ENCODE measurements at places on chromosomes 12 and 14.

DNA sequence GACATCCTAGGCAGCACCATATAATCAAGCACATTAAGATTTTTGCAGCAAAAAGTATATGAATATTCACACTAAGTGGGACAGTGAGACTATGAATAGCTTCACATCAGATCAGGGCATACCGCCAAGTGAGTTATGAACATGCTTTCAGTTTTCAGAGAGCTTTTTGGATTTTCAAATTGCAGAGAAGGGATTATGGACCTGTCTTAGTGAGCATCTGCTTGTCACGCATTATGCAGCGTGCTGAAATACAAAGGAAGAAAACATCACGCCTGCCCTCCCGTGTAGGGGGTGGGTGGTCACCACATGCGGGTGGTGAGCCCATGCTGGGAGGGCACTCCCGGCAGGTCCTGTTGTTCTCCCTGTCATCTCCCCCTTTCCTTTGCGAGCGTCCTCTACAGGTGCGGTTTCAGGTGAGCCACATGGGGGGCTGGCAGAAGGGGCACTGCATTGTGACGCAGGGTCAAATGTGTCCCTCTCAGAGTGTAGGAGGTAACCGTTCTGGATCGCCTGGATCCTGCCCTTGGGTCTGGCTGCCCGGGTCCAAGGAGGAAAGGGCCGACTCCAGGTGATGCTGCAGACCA is 42.6 kb downstream of the TRAF3 start:
- no peak for DNase-seq

GRCh38 chr12:132445884-132446632 is 43.9 kb upstream of the FBRSL1 start:
- DNase-seq, result no peak

- DNase-seq, result no peak
Measured at GRCh38 chr14:95956601-95957460, 80.2 kb downstream of the TUNAR start.

DNA sequence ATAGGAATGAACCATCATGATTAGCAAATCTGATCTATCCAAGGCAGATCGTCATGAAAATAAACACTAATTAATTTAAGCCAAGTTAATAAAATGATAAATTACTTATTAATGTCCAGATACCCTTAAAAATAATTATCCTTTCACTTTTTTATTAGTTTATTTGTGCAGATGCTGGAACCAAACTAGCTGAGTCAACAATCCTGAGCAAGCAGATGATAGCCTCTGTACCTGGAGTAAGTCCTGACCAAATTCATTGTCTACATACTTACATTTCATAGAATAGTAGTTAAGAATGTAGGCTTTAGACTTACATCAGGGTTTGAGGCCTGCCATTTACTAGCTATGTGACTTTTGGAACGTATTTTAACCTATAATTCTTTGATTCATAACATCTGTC is 105.8 kb downstream of the PRIMA1 start:
- DNase-seq, result no peak

GRCh38 chr12:91099341-91099740 is 12.0 kb downstream of the LUM start:
- no peak for DNase-seq

DNA sequence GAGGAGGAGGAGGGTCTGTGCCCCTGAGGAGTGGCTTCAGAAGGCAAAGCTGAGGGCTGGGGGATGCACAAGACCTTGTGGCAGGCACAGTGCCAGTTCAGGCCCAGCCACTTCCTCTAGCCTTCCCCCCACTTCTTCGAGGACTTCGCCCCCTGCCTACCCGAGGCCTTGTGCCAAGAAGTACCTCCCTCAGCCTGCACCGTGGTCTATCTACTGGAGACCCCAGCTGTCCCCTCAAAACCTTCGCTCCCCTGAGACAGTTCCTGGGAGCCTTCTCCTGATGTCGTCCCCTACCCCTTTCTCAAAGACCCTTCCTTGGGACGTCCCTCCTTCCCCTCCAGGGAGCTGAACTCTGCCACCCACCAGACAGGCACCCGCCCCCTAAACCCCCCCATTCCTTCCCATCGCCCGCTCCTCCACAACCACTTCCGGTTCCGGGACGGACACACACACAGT is 604 bp downstream of the ZNF384 start:
- DNase-seq, result no peak

- DNase-seq, result no peak
Measured at GRCh38 chr12:58435647-58436046, 484.7 kb downstream of the LRIG3 start.

GRCh38 chr12:73452672-73453469 is 1084.8 kb upstream of the ATXN7L3B start:
- DNase-seq, result no peak

GRCh38 chr12:80625901-80626300 is 81.5 kb upstream of the MYF6 start:
- no peak for DNase-seq

DNA sequence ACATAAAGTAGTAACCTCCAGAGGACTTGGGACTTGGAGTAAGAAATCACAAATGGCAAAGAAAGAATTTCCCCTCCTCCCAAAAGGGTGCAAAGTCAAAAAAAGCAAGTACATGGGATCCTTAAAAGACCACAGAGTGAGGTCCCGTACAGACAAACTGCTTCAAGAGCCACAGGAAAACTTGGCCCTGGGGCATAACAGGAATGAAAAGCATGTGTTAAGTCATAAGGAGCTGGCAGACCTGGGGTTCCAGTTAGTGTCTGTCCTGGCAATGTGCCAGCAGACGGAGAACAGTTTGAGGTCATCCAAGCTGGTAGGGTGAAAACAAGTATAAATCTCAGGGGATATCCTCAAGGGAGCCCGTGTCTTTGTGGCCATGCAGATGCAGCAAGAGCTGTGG is 73.2 kb downstream of the HSD17B6 start:
- DNase-seq, result no peak

DNA sequence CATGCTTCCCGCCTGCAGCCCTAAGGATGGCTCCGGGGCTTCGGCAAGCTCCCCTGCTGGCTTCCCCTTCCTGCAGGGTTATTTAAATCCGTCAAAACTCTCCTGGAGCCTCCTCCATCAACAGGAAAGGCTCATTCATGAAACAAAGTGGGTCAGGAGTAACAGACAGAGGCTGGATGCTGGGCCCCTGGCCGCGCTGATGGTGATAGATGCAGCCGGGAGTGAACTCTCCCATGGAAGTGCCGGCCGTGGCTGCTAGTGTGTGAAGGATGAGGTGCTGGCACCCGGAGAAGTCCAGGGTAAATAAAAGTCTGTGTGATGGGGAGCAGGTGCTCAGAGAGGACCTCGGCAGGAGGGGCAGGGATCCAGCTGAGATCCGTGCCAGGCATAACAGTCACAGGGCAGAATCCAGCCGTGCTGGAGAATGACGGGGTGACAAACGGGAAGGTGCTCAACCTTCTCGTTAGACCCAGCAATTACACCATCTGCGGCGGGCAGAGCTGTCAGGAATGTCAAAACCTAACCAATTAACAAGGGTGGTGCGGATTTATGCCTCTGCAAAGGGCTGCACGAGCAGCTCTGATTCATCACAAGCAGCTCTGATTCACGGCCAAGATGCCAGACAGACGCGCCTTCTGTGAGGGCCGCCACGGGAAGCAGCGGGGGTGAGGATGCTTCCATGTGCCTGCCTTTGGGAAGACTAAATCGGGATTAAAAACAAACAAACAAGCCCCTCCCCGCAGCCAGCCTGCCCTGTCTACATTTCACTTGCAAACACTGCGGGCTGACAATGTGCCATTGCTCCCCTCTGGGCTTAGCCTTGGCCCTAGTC is 55.6 kb downstream of the SYNE3 start:
- DNase-seq, result peak; percentile 67
